ENCODE measurements at places on chromosomes 12 and 14.

DNA sequence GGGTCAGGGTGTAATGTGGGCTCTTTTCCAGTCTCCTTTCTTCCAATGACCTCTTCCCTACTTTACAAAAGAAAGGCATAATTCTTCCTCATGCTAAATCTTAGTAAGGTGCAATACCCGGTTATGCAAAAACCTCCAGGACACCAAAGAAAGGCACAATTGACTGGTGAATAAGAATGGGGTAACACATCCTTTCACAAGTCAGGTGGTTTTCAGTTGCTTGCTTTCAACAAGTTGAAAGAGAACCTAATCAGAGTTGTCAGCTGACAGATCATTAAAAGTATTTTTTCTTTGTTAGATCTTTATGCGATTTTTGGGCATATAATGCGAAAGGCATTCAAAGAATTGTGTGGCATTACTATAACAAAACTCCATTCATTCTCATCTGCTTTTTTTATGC is 1.3 kb upstream of the AEBP2 start:
- no peak for DNase-seq

- DNase-seq: no peak
Observed at GRCh38 chr14:43204816-43205215, 1302.3 kb downstream of the FSCB start.

DNA sequence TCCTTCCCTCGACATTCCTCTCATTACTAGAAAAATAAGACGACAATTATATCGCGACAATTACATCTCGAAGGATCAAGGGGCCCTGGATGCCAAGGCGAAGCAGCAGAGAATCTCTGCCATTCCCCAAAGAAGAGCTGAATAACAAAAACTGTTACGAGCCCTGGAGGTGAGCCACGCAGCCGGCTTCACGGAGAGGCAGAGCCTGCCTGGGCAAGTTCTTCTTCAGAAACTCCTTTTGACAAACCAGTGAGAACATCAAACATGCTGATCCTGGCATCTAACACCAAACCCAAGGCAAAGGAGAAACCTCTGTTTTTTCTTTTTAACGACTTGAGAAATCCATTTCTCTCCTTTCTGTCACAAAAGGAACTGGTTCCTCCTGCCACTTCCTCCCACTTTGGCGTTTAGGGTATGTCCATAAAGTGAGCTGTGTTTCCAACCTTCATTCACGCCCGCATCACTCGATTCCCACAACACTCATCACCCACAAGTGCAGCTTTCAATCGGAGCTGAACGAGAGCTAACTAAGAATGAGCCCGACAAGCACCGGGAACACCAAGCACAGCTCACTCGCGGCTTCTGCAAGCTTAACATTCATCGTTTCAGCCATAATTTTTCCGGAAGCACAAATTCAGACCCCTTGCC is 21.5 kb downstream of the CCDC88C start:
- DNase-seq: no peak

DNA sequence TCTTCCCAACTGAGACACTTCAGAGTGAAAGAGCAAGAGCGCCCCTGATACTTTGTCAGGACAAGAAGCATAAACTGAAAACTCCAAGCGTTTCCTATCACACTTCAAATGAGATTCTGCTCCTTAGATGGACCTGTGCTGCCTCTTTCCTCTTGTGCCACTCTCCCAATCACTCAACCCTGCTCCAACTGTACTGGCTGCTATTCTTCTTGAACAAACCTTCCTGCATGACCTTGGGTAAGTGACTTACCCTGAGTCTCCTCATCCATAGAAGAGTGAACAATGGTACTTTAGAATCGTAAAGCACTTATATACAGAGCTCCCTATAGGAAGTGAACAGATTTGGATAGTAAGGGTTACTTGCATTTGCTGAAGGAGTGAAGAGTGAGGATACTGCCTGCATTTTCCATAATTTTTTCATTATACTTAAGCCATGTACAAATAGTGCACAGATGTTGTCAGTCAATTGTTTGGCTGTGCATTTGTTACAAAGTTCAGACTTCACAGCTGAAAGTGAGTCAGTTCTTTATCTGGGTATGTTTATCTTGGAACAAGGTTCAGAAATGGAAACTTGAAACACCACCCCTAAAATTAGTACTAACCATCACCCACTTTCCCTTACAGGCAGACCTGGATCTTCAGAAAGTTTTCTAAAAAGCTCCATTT is 10.8 kb downstream of the MTERF2 start:
- no peak for DNase-seq

DNA sequence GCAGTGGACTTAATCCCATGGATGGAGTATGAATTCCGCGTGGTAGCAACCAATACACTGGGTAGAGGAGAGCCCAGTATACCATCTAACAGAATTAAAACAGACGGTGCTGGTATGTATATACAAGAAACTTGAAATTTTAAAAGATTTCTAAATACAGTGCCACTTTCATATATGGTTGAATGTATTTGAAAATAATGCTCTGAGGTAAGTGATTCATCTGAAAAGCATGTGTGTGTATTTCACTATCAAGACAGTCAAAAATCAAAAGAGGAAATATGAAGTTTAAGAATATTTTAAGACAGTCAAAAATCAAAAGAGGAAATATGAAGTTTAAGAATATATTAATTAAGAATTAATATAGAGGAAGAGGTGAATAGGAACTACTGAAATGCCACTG is 195.0 kb upstream of the PDZRN4 start:
- no peak for DNase-seq

- DNase-seq: no peak
Observed at GRCh38 chr14:53620317-53620716, 336.3 kb downstream of the BMP4 start.

- no peak for DNase-seq
Observed at GRCh38 chr14:92322516-92322915, 449 bp upstream of the SLC24A4 start.

DNA sequence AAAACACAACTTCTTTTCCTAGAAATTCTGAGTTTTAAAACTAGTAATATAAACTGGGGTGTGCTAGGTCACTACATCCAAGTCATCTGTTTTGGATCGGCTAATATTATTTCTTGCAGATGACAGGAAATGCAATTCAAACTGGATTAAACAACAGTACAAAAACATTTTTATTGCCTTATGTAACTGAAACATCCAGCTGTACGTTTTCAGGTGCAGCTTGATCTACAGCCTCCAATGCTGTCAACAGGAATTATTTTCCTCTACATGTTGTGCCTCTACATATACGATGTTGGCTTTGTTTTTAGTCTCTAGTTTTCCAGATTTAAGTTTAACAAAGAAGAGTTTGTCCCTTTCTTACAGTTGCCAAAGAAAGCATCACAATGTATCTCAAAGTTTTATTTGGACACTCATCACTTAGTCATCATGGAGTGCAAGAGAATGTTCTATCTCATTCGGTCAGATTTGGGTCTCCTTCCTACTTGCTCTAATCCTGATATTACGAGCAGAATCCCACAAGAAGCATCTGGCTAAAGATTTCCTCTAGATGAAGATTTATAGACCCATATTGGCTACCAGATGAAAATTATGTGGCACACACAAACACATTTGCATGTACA is 326.7 kb downstream of the SLC6A15 start:
- DNase-seq: no peak

DNA sequence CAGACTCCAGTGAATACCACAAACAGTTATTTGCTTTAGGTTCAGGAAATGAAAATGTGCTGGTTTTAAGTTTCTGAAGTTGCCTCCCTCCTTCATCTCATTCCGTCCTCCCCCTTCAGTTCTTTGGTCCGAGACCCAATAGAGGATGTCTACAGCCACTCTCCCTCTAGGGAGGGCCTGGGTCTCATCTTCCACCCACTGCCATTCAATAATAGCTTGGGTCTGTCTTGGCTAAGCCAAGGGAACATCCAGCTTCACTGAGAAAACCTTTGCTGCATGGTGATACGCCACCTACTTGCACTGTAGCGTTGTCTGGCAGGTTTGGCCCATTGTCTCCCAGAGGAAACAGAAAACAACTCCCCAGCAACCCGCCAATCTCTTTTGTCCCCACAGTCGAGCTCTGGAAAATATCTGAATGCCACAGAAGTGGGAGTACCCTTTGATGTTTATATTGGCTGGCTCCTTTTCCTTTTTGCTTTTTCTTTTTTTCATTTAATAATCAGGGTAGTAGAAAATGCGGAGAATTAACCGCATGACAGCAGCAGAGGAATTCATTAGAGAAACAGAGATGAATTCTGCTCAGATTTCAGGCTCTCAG is 380.1 kb downstream of the RAD51B start:
- DNase-seq: peak; percentile 61

DNA sequence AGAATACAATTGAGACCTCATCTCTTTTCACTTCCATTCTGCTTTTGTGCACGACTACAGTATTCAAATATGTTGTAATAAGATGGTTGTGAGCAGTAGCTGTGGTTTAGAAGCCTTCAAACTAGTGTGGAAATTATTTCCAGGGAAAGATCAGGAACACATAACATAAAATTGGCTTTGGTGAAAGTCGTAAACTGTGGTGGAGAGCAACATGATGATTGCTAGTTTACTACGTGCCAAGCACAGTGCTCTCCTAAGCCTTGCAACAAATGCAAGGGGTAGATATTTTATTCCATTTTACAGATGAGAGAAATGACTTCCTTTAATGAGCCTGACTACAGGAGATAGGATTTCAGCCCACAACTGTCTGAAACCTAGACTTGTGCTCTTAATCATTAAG is 172.4 kb upstream of the LMNTD1 start:
- no peak for DNase-seq

- peak; percentile 17 for DNase-seq
Observed at GRCh38 chr12:87952850-87953249, 76.4 kb downstream of the C12orf50 start.

- DNase-seq: no peak
Observed at GRCh38 chr12:99804715-99805114, 157.2 kb downstream of the GARIN6 start.

- DNase-seq: no peak
Observed at GRCh38 chr14:37870170-37870569, 274.7 kb downstream of the TTC6 start.

DNA sequence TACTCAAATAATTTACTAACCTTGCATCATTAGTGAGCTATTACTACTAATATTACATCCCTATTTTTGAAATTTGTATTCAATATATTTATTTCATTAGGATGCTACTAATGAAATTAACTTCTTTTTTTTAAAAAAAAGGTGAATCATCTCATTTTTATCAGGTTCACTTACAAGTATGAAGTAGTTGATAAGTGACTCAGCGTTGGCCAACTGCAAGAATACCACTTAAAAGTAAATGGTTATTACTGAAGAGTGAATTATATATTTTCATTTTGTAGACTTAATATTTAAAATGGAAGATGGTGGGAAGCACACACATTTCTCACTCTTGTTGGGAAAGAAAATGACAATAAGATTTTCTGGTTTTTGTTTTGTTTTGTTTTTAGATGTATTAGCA is 19.6 kb downstream of the OR4N2 start:
- no peak for DNase-seq

DNA sequence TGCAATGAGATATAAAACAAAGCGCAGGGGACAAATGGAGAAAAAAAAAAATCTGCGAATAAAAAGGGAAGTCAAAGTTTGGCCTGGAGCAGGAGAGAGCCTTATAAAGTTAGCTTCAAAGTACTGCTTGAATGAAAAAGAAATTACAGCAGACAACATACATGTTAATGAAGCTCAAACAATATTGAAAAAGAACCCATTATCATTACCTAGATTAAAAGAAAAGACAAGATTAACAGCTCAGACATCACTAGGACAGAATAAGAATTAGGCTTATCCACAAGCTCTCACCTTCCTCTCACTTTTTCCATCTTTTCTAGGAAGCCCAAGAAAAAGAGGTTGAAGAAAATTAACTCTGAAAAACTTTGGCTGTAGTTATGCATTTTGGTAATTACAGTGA is 503.5 kb downstream of the ETNK1 start:
- no peak for DNase-seq

GRCh38 chr12:45224311-45224710 is 8.4 kb downstream of the ANO6 start:
- no peak for DNase-seq

- DNase-seq: no peak
Observed at GRCh38 chr12:52871291-52872039, 22.7 kb upstream of the KRT78 start.

GRCh38 chr12:108568338-108569154 is 6.2 kb downstream of the ISCU start:
- DNase-seq: no peak

- DNase-seq: peak; percentile 71
Observed at GRCh38 chr12:59322473-59322872, 273.4 kb upstream of the SLC16A7 start.

DNA sequence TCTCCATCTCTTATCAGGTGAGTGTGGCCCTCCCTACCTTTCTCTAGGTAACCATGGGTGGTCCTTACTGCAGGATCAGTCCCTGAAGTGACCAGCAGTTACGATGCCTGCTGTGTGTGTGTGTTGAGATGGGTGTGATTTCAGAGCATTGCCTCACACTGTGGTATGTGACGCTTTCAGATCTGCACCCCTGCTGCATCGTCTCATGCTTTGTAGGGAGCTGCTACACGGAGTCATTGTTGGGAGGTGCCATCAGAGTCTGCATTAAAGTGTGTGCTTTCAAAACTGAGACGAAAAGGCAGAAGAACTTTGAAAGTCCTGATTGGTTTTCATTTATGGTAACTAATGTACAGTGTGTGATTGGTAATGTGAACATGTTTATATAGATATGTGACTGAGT is 150.5 kb downstream of the PELI2 start:
- no peak for DNase-seq

DNA sequence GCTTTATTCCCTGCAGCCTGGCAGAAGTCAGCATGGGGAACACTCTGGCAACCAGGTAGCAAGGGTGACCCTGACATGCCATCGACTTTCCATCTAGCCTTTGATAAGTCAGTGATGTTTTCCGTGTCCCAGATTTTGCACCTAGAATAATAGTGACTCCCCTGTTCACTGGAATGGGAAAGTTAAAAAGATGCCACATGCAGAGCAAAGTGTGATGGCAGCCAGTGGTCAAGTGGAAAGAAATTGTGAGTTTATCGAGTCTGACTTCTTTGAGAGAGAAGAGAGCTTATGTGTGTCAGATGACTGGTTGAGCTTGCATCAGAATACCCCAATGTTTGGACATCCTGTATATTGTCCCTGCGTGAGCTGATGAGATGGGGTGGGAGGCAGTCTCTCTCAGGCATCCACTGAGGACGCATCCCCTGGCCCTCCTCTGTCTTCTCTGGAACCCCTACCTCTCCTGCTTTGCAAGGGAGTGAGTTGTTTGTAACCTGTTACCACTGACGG is 148.5 kb downstream of the GCH1 start:
- no peak for DNase-seq

- DNase-seq: no peak
Observed at GRCh38 chr14:75833326-75834020, 148.3 kb downstream of the TGFB3 start.

DNA sequence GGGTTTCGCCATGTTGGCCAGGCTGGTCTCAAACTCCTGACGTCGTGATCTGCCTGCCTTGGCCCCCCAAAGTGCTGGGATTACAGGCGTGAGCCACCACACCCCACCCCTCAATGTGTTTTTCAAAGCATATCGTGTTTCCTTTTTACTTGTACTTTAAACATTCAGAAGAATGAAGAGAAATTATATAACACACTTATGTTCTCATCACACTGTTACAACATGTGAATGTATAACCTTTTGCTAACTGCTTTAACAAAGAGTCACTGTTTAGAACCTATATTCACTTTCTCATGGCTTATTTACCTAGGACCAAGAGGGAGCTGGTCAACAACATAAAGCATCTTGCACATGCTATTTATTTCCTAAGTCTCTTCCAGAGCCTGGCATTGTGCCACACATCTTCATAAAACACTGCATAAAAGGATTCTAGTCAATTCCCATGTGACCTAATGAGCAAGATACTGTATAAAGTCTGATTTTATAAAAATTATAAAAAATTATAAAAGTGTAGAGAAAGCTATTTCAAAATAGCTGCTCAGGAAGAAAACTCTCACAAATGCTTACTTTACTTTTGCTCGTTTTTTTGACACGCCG is 16.0 kb upstream of the ACTR6 start:
- DNase-seq: no peak
